ENCODE measurements at places on chromosomes 1 and 21.

DNA sequence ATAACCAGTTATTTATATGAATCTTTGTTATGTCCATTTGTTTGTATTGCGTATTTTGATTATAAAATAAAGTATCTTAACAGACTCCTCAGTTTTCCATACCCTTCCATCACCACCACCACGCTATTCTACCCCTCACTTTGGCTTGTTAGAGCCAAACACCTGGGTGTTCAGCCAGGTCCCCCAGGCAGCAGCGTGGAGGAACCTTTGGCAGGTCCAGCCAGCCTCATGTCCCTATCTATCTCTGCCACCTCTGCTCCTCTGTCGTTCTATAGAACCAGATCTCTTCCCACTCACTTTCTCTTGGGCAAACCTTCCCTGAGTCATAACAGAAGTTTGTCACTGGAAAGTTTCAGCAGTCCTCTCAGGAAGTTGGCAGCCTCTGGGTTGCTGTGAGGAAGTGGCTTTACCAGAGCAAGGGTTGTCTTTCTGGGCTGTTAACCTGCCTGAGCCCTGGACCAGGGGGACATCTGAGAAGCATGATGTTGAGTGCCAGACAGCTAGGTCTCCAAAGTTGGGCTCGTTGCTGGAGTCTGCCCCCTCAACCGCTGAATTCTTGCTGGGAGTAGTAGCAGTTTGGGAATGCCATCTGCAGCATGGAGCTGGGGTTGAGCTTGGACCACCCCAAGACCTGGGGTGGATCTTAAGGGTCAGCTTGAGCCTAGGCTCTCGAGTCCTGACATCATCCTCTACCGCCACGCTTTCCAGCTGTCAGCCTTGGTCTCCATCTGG is 996 bp upstream of the SH3BGRL3 start:
- DNase-seq, result peak; percentile 53

DNA sequence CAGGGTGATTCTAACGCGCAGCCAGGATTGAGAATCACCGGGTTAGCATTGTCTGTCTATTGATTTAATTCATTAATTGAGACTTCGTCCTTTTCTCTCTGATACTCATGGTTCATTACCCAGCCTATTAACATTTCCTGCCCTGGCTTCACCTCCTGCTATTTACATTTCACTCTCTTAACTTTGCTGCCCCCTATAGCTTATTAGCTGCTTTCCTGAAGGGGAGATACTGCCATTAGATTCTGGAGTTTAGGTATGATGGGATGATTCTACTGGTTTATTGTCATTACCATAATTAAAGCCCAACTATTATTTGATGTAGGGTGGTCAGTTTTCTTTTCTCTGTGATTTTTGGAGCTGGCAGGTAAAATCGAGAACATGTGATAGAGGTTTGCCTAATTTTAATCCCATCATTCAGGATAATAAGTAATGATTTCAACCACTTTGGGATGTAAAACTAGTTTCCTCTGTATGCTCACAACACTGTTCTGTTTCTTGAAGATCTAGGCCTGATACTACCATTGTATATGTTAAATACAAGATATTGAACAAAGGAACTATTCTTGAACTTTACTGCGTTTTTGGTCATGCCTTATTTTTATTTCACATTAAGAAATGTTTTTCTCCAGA is 6.4 kb downstream of the PPP2R5A start:
- no peak for DNase-seq

GRCh38 chr1:35029761-35030160 is 2.0 kb downstream of the ZMYM6 start:
- no peak for DNase-seq

DNA sequence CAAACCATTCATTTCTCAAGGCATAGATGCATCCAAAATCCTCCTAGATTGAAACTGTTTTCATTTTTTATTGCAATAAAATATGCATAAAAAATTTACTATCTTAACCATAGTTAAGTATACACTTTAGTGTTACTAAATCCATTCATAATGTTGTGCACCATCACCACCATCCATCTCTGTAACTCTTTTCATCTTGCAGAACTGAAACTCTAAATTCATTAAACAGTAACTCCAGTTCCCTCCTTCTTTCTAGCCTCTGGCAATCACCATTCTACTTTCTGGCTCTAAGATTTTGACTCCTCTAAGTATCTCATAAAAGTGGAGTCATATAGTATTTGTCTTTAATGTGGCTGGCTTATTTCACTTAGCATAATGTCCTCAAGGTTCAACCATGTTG is 236.8 kb downstream of the SMYD3 start:
- DNase-seq, result no peak

- peak; percentile 80 for DNase-seq
Observed at GRCh38 chr1:108570128-108570527, 10.2 kb downstream of the EEIG2 start.
